ENCODE measurements at places on chromosomes 16 and 17. TPM values are rescaled to one million over a fixed set of nuclear protein-coding genes. Genes with fewer than 3 reads are reported as not detected.

The CMTM2 gene
- not detected for total RNA-seq

The KRT13 gene
- not detected for total RNA-seq

The FAM171A2 gene
- total RNA-seq, result 5.0 TPM

The VASN gene
- total RNA-seq, result 0.03 TPM

The TSR1 gene
- 57.1 TPM for total RNA-seq

The PPP1R27 gene
- 0.56 TPM for total RNA-seq

The CD300LF gene
- total RNA-seq, result not detected

The ABCC11 gene
- total RNA-seq, result 1.5 TPM

DNA sequence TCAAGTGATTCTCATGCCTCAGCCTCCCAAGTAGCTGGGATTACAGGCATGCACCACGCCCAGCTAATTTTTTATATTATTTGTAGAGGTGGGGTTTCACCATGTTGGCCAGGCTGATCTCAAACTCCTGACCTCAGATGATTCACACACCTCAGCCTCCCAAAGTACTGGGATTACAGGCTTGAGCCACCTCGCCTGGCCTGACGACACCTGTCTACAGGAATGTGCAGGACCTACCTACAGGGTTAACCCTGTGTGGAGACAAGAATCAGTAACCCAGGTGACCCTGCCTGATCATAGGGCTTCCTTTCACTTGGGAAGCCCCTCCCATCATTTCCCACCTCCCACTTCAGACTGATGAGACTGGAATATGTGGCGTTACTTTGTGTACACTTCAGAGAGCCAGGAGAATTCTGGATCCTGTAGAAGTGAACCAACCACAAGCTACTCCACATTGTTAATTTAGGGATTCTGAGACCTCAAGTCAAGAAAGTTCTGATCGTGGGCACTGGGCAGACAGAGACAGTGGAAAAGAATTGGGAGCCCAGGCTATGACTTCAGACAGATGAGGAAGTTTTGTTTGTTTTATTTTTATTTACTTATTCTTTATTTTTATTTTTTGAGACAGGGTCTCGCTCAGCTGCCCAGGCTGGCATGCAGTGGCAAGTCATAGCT is 5.7 kb upstream of the MILR1 start:
- no peak for DNase-seq

DNA sequence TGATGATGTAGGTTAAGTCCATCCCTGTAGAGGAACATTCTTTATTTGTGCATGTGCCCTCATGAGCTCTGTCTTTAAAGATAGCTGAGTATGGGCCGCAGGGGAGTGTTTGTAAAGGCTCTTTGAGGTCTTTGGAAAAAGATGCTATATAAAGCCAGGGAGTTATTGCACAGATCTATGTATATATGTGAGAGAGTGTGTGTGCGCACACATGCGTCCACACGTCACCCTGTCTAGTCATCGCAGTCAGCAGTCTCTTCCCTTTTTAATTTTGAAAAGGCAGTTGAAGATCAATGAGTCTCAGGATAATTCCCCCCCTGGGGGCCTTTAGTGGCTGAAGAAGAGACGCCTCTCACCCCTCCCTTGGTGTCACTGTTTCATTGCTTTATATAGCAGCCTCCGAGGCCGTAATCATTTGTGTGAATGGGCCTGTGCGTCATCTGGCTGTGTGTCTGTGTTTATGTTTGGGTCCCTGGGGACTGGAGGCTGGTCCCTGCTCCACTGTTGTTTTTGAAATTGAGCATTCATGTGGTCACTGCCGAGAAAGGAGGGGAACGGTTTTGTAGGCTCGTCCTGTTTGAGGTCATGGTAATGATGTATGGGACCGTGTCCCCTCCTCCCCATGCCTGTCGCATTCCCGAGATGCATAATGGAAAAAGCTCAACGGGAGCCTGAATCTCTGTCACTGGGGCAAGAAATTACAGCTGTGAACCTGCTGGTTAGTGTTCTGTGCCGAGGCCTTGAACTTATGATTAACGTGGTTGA is 143.9 kb downstream of the SNX29 start:
- peak; percentile 3 for DNase-seq

- DNase-seq, result no peak
These were observed 37.7 kb upstream of the ABCA6 start for GRCh38 chr17:69179227-69179952.

DNA sequence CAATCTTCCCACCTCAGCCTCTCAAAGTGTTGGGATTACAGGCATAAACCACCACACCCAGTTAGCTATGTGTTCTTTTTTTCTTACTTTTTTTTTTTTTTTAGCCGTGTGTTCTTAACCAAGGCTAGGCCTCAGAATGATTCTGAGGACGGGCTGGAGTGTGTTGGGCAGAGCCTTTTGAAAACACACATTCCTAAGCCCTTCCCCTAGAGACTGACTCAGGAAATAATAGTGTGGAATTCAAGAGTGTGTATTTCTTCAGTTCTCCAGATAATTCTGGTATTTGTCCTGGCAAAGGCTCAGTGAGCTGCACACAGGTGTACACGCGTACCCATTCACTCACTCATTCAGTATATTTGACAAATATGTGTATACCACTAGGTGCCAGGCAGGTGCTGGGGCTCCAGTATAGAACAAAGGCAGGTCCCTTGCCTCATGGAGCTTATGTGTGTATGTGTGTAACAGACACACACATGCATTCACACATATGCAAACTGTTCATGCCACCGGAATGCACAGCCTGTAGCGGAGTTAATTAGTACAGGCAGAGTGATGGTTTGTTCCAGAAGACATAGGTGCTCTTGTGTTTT is 19.4 kb upstream of the NFATC3 start:
- no peak for DNase-seq

DNA sequence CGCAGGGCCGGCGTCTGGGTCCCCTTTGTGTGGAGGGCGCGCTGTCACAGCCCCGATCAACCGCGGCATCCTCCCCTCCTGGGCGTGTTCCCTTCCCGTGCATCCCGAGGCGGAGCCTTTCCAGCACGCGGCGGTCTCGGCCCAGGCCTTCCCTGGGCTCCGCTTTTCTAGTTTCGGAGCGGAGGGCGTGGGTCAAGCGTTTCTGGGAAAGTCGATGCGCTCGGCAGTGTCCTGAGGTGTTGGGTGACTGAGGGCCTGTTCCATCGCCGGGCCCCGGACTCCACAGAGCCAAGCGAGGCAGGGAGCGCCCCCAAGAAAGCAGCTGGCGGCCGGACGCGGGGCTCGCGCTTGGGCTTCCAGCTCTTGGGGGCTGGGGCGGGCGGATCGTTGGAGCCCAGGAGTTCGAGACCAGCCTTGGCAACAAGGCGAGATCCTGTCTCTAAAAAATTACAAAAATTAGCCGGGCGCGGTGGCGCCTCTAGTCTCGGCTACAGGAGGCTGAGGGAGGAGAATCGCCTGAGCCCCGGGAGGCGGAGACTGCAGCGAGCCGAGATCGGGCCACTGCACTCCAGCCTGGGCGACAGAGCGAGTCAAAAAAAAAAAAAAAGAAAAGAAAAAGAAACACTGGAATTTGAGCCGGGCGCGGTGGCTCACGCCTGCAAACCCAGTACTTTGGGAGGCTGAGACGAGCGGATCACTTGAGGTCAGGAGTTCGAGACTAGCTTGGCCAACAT is 806 bp downstream of the IFT140 start:
- DNase-seq, result no peak

DNA sequence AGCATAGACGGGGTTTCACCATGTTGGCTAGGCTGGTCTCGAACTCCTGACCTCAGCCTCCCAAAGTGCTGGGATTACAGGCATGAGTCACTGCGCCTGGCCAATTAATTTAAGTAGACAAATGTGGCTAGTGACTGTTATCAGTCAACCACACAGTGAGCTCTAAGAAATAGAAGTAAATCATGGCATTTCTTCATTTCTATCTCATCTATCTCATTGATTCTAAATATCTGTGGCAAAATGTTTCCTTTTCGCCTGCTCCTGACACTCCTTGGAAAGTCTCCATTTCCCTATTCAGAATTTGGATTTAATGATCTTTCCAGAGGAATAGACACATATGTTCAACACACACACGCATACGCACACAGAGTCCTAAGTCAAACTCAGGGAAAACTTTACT is 81.3 kb downstream of the HIC1 start:
- DNase-seq, result no peak

DNA sequence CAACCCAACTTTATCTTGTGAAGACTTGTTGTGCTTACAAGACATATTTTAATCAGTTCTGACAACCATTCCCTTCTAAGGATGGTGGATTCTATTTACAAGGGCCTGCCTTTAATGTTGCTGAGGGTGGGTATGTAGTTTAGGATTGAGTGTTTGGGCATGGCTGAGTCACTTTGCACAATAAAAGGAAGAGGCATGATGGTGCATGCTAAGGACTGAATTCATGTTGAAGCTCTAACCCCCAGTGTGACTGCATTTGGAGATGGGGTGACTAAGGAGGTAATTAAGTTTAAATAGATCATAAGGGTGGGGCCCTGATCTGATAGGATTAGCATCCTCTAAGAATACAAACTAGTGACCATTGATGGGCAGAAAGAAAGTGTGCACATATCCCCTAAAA is 196.1 kb upstream of the HS3ST3A1 start:
- no peak for DNase-seq

- peak; percentile 66 for DNase-seq
These were observed 141.6 kb downstream of the CDRT15L2 start for GRCh38 chr17:20721171-20721570.

GRCh38 chr16:87709677-87710076 is 56.1 kb downstream of the KLHDC4 start:
- DNase-seq, result no peak

- DNase-seq, result no peak
These were observed 51.5 kb downstream of the CPPED1 start for GRCh38 chr16:12752159-12752558.

GRCh38 chr16:75987323-75987722 is 261.0 kb upstream of the CPHXL start:
- DNase-seq, result no peak

GRCh38 chr16:54026456-54026855 is 260.1 kb downstream of the IRX3 start:
- no peak for DNase-seq

- no peak for DNase-seq
These were observed 34.1 kb downstream of the NQO1 start for GRCh38 chr16:69691980-69692911.

DNA sequence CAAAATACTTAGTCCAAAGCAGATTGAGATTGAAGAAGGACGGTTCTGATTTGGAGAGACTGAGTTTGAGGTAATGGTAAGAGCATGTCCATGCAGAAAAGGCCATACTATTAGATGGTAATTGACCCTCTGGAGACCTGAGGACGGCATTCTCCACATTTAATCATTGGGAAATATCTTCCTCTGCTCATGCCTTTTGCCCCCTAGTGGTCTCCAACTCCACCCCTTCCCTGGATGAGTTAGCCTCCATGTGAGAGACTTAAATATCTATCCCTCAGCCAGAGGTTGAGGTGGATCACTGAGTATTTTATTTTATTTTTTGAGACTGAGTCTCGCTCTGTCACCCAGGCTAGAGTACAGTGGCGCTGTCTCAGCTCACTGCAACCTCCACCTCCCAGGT is 10.4 kb upstream of the OR3A1 start:
- peak; percentile 23 for DNase-seq
